T-helper 17 cell (primary cell): ENCODE measurements at places on chromosomes 2 and 18. TPM values are rescaled to one million over a fixed set of nuclear protein-coding genes. Genes with fewer than 3 reads are reported as not detected.
A peak's percentile ranks its signal among the peaks of the same experiment; 100 is the strongest.

- H3K36me3 ChIP-seq, result peaks cover 2% of the 10 kb centered on the region
- H3K4me3 ChIP-seq, result no peak overlapping the region
- DNase-seq, result no peak
- no peaks in the 10 kb centered on the region for H3K27me3 ChIP-seq
Measured at GRCh38 chr2:156538083-156538504, 101.9 kb downstream of the GPD2 start.

- H3K4me3 ChIP-seq, result no peak overlapping the region
- no peak for DNase-seq
- no peaks in the 10 kb centered on the region for H3K36me3 ChIP-seq
- H3K27me3 ChIP-seq, result no peaks in the 10 kb centered on the region
Measured at GRCh38 chr2:231663458-231664212, 44.7 kb upstream of the PTMA start.

- H3K4me1 ChIP-seq, result no peaks in the 10 kb centered on the region
- H3K27ac ChIP-seq, result no peak overlapping the region
- H3K4me3 ChIP-seq, result no peak overlapping the region
- DNase-seq, result no peak
- H3K36me3 ChIP-seq, result no peaks in the 10 kb centered on the region
Measured at GRCh38 chr2:137689549-137689948, 274.7 kb upstream of the HNMT start.

DNA sequence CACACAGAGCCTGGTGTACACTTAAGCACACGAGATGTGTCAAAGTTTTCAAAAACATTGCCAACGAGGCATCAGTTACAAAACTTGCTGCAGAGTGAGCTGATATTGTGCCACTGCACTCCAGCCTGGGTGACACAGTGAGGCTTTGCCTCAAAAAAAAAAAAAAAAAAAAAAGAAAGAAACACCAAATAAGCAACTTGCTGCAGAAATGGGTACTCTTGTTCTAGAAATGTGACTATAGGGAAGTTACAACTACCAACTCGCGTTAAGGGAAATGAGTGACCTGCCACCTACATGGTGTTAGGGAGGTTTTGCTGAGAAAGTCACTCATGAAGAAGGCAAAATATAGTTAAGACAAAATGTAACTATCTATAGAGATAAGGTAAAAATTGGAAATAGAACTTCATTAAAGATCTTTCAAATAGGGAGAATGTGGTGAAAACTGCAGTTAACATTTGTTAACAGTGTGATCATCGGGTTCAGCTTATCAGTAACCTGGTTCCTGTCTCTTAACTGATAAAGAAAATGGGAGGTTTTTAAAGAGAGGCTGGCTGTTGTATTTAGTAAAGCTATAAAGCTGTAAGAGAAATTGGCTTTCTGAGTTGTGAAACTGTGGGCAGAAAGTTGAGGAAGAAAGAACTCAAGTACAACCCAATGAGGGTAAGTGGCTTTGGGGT lies at the start of gene IL1RL1:
Gene IL1RL1, plus strand, starts transcription at position 600 of the 677 bp plus-strand sequence. CDS start 26,702 bp downstream, outside the sequence.
- H3K4me1 ChIP-seq, result peaks cover under 1% of the 10 kb centered on the region
- peaks cover 26% of the 10 kb centered on the region for H3K27me3 ChIP-seq
- H3K36me3 ChIP-seq, result peaks cover 2% of the 10 kb centered on the region
- H3K4me3 ChIP-seq, result no peak within 1 kb of the TSS

- H3K4me3 ChIP-seq, result peak overlapping the region; percentile 90
- no peak for DNase-seq
Measured at GRCh38 chr2:209790066-209790728, 18.6 kb downstream of the UNC80 start.

GRCh38 chr2:204909791-204910190 lies 364.5 kb downstream of the PARD3B start:
- no peak overlapping the region for H3K27ac ChIP-seq
- H3K4me1 ChIP-seq, result peaks cover 4% of the 10 kb centered on the region
- no peaks in the 10 kb centered on the region for H3K27me3 ChIP-seq
- DNase-seq, result no peak
- H3K4me3 ChIP-seq, result no peak overlapping the region

DNA sequence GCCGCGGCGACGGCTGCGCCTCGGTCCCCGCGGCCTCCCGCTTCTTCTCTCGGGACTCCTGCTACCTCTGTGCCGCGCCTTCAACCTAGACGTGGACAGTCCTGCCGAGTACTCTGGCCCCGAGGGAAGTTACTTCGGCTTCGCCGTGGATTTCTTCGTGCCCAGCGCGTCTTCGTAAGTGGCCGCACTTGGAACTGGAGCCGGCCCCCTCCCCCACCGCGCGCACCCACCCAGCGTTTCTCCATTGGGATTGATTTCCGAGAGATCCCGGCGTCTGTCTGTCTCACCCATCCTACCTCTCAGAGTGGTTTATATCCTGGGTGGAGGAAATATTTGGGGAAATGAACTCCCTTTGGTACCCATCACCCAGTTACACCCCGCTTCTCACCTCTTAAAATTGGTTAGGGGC lies 498 bp downstream of the ITGAV start:
- H3K4me1 ChIP-seq, result peaks cover 32% of the 10 kb centered on the region
- DNase-seq, result no peak
- peaks cover 8% of the 10 kb centered on the region for H3K27me3 ChIP-seq
- peaks cover 5% of the 10 kb centered on the region for H3K36me3 ChIP-seq
- peak overlapping the region; percentile 100 for H3K4me3 ChIP-seq

- H3K4me1 ChIP-seq, result peaks cover 19% of the 10 kb centered on the region
- peak overlapping the region; percentile 75 for H3K4me3 ChIP-seq
- DNase-seq, result no peak
- H3K36me3 ChIP-seq, result peaks cover 6% of the 10 kb centered on the region
Measured at GRCh38 chr2:205684871-205685313, 2.6 kb downstream of the NRP2 start.

DNA sequence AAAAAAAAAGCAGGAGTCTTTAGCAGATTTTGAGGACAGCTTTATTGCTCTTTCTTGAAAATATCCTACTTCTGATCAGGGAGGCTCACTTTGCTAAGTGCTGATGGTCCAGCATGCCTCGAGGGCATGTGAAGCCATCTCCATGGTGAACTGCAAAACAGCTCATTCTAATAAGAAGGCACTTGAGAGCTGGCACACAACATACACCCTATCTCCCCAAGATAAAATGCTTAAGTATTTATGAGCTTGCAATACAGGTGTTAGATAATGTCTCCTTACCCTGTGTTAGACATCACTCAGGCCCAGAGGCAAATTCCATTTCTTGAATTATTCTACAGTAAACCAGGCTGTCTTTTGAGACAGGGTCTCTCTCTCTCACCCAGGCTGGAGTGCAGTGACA lies 2.7 kb downstream of the ENOSF1 start:
- no peak overlapping the region for H3K4me3 ChIP-seq
- DNase-seq, result no peak
- H3K4me1 ChIP-seq, result peaks cover 21% of the 10 kb centered on the region
- no peak overlapping the region for H3K27ac ChIP-seq
- H3K36me3 ChIP-seq, result peaks cover 9% of the 10 kb centered on the region

- H3K27me3 ChIP-seq, result peaks cover 16% of the 10 kb centered on the region
- H3K36me3 ChIP-seq, result no peaks in the 10 kb centered on the region
- no peak overlapping the region for H3K27ac ChIP-seq
- DNase-seq, result no peak
Measured at GRCh38 chr2:170462433-170463205, 252.5 kb upstream of the SP5 start.

DNA sequence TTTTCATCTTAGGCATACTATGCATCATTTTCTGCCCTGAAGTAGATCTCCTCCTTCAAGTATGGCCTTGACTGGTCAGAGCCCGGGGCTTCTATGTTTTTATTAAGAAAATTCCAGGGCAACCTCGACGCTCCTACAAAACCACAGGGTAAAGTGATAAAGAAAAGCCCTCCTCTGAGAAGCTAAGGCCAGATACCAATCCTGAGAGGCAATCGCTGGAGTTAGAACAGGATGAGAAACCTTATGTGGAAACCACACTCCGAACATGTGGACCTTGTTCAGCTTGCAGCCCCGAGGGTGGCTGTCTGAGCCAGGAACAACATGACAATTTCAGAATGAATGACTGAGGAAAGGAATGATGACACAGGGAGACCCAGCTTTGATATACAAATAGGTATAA lies 35.6 kb downstream of the RMC1 start:
- no peak for DNase-seq
- peak overlapping the region; percentile 27 for H3K27ac ChIP-seq
- peaks cover 3% of the 10 kb centered on the region for H3K36me3 ChIP-seq
- H3K27me3 ChIP-seq, result no peaks in the 10 kb centered on the region

DES gene
- total RNA-seq, result not detected

CFAP210 gene
- total RNA-seq, result 1.6 TPM

ILKAP gene
- 123 TPM for total RNA-seq

SULT1C4 gene
- total RNA-seq, result 0.31 TPM

SCYGR4 gene
- total RNA-seq, result not detected

MAP3K19 gene
- not detected for total RNA-seq
